ENCODE measurements at places on chromosomes 6 and 20.
A peak's percentile ranks its signal among the peaks of the same experiment; 100 is the strongest.

- DNase-seq, result peak; percentile 79
Measured at GRCh38 chr6:111980143-111980542, 73.8 kb upstream of the CCN6 start.

DNA sequence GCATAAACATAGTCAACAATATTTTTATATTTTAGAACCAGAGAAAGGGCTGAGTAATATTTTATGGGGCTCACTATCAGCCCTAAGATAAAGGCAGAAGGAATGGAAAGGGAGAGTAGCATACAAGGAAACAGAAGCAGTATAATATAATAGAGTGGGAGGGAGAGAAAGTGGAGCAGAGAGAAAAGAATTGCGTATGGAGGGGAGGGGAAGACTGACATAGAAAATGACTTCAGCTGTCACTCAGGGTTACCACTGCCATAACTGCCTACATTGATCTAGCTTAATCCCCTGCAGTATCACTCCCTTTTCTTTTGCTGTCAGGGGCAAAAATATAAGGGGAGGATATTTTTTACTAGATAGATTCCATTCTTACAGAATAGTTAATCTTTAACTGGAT is 1133.5 kb upstream of the MAP3K7 start:
- DNase-seq, result no peak

GRCh38 chr6:155223646-155224451 is 40.0 kb upstream of the CLDN20 start:
- DNase-seq, result peak; percentile 83

DNA sequence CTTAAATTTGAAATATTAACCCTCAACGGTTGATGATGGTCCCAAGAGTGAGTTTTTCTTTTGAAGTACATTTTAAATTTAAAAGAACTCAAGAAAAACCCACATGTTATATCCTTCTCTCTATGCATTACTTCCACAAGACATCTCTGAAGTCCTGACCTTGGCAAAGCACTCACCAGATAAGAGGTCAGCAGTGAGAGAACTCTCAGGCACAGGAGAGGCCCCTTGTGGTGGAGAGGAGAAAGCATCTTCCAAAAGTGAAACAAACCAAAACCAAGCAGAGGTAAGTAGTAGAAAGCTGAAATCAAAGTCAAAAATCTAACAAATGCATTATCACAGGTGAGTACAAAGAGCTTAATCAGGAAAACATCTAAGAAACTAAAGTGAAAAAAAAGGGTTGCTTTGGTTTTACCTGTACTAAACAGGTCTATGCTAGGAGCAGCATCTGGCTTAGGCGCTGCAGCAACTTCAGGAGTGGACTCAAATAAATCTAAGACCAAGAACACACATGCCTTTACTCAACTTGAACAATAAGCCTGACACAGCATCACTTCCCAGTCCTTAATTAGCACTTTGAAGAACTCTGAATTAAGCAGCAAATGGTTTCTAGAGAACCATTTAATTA is 80.5 kb downstream of the PRSS35 start:
- peak; percentile 26 for DNase-seq

- DNase-seq, result peak; percentile 75
Measured at GRCh38 chr6:42331019-42331418, 113.4 kb upstream of the MRPS10 start.
